IPS-NIHi11 (cell line): ENCODE measurements at places on chromosomes 12 and 14.

DNA sequence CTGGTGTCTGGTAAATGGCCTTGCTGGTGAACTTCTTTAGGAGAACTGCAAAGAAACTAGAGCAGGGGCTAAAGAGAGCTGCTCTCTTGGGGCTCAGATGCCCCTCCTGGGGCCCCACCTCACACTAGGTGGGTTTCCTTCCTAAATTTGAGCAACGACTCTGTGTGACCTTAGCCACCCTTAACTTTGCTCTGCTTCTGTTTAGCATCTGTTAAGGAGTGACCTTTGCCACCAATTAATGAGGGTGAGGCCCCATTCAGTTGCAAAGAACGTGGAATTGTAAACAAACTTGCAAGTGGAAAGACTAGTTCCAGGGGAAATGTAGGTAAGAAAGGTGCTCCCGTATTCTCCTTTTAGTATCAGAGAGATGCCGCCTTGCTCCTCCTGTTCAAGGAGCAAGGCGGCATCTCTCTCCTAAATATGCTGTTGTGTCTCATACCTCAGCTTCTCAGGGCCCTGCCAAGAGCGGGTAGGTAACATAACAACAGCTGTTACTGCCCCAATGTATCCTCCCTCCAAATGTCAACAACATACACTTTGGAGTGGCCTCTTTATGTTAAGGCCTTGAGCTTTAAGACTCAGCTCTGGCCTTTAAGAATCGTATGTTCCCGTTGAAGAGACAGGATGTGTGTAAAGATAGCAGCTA lies 77.6 kb upstream of the FUT8 start:
- DNase-seq, result peak; percentile 52

DNA sequence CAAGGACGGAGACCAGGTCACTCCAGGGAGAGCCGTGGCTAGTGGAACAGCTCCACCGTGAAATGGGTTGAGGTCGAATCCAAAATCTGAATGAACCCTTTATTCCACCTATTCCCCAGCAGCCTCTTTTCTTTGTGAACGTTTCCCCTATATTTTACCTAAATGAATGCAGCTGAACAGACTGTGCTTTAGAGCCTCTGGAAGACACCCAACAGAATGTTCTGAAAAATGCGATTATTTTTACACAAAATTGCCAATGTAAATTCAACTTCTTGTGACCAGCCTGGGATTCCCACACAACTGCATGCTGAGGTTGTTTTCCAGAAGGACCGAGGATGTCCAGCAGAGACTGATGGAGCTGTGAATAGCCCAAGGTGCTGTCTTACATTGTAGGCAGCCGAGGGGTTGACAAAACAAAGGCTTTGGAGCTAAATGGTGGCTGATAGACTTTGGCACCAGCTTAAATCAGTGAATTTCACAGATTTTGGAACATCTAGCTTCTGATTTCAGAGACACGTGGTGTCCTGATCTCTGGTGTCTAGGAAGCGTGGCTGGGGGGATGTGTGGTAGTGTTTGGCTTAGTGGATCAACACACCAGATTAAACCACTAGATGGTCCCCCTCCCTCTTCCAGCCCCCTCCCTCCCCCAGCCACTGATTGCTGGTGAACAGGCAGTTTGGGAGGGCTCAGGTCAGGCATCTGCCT lies 150.4 kb downstream of the ZNF664 start:
- DNase-seq, result no peak

DNA sequence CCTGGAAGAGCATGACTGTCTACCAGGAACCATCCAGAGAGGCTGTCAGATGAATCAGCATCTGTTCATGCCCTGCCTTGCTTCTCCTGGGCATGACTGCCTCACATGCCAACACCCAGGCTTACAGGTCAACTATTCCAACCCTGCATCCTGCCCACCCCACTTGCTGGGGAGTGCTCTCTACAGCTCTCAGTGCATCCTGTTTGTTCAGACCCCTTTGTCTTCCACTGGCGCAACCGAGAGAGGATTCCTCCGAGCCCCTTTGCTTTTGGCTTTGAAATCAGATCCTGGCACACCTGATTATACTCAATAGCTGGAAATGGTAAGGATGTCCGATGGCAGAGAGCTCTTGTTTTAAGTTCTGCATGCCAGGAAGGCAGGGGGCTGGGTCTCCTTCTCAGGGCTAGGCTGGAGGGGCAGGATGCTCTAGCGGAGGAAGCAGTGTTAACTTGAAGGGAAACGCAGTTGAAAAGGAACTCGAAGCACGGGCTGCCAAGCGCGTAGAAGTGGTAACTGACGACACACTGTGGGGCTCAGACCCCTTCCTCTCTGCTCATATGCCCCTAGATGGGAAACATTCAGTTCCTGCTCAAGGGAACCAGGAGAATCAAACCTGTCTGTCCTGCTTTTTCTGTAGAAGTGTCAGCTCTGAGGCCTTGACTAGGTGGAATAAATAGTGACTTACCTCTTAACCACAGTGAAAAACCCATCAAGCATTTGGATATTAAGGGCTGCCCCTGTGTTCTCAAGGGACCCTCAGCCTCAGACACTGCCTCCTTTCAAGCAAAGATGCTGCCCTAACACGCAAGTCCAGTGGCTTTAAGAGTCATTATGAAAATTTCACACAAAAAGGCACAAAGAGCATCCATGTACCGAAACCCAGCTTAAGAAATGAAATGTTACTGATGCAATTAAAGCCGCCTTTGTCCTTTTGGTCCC lies 297.5 kb downstream of the ZFP36L1 start:
- DNase-seq, result no peak

DNA sequence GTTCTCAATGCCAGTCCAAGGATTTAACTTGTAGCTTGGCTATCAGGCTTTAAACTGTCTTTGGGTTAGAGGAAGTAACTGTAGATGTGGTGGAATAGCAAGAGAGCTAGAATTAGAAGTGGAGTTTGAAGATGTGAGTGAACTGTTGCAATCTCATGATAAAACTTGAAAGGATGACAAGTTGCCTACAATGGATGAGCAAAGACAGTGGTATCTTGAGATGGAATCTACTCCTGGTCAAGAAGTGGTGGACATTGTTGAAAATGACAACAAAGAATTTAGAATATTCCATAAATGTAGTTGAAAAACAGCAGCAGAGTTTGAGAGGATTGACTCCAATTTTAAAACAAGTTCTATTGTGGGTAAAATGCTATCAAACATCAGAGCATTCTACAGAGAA lies 199.0 kb downstream of the DUSP6 start:
- no peak for DNase-seq

DNA sequence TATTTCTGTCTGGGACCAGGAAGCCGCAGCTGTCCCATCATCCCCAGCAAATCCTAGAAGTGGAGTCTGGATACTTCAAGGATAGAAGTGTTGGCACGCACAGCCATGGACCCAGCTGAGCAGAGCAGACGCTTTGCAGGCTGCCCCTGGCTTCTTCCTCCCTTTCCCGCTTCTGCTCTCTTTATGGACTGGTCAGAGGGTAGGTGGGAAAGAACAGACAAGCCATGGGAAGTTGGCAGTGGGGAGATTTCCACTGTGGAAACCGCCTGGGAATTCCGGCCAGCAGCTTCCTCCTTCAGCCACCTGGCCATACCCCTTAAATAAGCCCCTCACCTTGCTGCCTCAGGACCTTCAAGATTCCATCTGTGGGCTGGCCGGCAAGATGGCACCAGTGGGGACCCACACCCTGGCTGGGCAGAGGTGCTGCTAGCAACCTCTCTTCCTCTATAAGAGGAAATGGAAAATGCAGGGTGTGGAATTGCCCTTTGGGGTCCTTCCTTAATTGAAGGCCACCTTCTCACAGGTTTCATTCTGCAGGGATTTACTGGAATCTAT lies 20.6 kb downstream of the OTUB2 start:
- DNase-seq, result no peak

GRCh38 chr14:56855891-56856461 lies 45.7 kb upstream of the OTX2 start:
- peak; percentile 77 for DNase-seq

DNA sequence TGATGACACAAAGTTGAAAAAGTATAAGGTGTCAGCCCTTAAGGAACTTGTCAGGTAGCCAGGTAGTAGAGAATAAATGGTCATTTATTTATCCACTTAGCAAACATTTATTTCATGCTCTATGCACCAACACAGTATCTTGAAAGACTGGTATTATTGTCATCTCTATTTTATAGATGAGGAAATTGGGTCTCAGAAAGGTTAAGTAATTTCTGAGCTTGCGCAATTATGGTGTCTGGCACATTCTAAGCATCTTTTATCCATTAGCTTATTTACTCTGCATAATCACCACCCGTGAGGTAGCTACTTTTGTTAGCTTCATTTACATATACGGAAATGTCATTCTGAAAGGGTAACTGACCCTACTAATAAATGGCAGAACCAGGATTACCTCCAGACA lies 2.5 kb upstream of the UTP20 start:
- DNase-seq, result no peak
